Caudate nucleus (tissue), 63 donors: ENCODE measurements at places on chromosomes 6 and 20.

- no peak for DNase-seq
These were observed 1.0 kb upstream of the KIF13A start for GRCh38 chr6:17988422-17988944.

DNA sequence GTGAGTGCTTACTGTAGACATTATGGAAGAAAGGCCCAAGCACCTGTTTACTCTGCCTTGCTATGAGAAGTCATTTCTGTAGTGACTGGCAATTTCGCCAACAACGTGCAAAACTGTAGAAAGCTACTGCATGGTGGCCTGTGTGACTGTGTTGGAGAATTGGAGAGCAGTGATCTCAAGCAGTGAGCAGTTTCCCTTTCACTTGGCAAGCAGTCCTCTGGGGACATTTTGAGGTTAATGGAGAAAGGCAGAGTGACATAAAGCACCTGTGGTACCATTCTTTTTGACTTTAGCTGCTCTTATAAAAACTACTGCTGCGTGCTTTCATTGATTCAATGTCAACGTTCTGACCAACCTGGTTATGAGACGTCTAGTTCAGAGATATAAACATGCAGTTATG, 382.6 kb upstream of the JAG1 start:
- DNase-seq, result no peak

GRCh38 chr6:161639772-161640171, 365.9 kb upstream of the AGPAT4 start:
- DNase-seq, result no peak

DNA sequence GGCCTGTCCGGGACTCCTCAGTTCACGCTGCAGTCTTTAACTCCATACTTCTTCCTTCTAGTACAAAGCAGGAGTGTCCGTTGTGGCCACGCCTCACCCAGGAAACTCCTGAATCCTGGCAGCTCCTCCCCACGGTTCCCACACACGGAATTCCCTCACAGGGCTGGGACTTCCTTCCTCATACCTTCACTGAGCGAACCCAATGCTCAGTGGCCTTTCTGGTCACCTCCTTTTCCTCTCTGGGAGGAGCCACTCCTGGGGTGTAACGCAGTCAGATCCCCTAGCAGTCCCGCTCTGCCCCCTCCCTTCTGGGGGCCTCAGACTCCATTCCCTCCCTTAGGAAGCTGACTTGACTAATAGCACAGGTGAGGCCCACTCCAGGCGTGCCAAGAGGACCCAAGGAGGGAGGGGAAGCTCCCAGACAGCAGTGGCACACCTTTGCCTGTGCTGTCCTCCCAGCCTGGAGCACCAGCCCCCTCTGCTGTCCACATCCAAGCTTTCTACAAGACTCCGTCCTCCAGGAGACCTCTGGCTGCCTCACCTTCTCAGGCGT, at the start of gene SLC52A3:
Gene SLC52A3 (minus strand): TSS at position 75 of the 553 bp plus-strand sequence. CDS start 2,726 bp downstream, outside the sequence.
- DNase-seq, result no peak

- DNase-seq, result no peak
These were observed 263.4 kb downstream of the ARHGAP18 start for GRCh38 chr6:129446272-129447197.

DNA sequence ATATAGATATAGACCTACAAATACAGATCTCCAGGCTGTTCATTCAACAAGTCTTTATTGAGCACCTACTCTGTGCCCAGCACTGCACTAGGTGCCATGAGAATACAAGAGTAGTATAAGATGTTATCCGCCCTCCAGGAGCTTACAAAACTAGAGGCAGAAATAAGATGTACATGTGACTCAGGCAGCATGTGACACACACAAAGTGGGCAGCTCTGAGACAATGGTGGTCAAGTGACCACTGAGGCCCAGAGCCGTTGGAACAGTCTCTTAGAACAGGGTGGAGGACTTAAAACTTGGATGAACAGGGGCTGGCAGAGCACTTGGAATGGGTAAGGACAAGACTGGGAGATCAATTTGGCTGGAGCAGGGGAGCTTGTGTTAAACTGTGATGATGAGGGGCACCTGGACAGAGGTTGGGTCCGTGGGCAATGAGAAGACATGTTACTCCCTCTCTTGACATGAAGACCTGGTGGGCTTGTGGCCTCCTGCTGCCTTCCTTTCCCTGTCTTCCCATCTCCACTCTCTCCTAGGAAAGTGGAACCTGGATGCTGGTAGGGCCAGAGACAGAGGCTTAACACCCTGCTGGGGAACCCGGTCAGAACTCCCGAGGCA, 21.2 kb downstream of the TRIM15 start:
- no peak for DNase-seq

- no peak for DNase-seq
These were observed 80.0 kb upstream of the MRPS10 start for GRCh38 chr6:42297661-42298060.

- no peak for DNase-seq
These were observed 74.3 kb downstream of the CD40 start for GRCh38 chr20:46192376-46192944.
